ENCODE measurements at places on chromosomes 16 and 17.

GRCh38 chr17:7097940-7098339 lies 16.7 kb downstream of the ASGR2 start:
- no peak for DNase-seq

DNA sequence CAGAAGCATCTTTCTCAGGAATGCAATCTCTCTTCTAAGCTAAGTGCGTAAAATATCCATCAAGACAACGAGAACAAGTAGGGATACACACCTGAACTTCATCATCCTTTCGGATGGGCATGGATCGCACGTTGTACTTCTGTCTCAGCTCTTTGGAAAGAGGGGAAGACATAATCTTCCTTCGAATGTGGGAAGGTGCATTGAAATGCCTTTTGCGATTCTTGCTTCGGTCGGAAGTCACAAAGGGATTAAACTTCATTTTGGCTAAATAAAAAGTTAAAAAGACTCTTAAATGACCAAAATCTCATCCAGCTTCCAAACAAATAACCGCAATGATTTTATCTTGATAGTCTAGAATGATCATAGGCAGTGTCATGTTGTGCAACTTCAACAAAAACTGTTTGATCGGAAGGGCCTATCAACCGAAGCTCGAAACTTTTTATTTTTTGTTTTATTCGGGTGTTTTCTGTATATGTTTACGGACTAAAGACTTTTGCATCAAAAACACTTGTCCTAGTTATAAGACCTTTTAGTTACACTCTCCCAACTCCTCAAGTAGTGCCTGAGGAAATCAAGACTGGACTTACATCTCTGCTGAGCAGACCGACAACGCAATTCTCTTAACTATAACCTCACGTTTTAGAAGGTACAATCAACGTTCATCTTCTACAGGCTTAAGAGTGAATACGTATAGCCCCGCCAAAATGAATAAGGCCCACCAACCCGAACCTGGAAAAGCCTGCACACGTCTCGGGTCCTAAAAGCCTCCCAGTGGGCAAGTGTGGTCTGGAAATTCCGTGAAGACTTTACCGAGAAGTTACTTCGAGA lies 727 bp downstream of the RPL26 start:
- no peak for DNase-seq

GRCh38 chr16:13569986-13570385 lies 350.0 kb upstream of the ERCC4 start:
- DNase-seq: no peak

DNA sequence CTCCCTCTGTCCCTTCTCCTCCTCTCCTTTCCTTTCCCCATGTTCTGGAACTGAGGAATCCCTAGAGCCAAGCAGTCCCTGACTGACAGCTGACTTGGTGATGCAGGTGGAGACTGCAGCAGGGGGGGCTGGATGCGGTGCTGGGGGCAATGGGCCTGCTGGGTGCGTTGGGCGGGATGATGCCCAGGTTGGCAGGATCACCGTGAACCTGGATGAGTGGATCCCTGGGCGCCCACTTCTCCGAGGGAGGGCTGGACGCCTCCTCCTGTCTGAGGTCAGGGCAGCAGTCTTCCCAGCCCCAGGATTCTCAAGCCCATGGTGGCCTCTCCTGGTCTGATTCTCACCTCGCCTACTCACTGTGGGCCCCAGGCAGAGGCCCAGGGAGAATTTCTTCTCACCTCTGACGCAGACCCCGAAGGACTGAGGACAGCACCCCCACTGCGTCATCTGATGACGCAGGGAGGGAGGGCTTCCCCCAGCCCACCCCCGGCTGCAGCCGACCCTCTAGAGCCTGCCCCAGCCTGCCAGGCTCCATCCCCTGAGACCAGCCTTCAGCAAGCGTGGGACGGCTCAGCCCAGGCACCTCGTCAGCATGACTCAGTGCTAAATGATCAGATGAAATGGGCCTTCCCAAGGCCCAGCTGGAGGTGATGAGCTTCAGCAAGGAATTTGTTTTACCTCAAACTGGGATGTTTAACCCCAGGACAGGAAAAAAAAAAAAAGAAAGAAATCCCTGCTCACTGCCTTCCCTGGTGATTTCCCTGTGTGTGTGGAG lies 188.0 kb upstream of the TNRC6C start:
- no peak for DNase-seq

DNA sequence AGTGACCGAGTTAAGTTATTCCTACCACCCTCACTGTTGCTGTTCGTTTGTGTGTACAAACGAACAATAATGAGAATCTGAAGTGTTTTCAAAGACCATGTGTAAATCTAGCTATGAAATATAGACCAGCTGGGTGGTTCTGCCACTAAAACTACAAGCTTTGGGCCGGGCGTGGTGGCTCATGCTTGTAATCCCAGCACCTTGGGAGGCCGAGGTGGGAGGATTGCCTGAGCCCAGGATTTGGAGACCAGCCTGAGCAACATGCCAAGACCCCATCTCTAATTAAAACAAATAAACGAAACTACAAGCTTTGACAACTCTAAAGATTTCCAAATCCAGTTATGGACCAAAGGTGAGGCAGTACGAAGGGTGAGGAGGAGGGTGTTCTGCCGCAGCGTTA lies 973 bp downstream of the RECQL5 start:
- DNase-seq: no peak

DNA sequence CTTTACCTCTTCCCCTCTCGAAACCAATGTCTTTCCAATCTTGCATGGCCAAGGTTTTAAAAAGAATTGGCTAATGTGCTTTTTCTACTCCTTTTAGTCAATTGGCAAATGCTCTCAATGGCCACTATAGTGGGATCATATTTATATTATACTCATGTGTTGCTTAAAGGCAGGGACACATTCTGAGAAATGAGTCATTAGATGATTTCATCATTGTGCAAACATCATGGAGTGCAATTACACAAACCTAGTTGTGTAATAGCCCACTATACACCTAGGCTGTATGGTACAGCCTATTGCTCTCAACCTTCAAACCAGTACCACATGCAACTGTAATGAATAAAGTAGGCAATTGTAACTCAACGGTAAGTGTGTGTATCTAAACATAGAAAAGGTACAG lies 180.9 kb downstream of the HS3ST3A1 start:
- DNase-seq: no peak

DNA sequence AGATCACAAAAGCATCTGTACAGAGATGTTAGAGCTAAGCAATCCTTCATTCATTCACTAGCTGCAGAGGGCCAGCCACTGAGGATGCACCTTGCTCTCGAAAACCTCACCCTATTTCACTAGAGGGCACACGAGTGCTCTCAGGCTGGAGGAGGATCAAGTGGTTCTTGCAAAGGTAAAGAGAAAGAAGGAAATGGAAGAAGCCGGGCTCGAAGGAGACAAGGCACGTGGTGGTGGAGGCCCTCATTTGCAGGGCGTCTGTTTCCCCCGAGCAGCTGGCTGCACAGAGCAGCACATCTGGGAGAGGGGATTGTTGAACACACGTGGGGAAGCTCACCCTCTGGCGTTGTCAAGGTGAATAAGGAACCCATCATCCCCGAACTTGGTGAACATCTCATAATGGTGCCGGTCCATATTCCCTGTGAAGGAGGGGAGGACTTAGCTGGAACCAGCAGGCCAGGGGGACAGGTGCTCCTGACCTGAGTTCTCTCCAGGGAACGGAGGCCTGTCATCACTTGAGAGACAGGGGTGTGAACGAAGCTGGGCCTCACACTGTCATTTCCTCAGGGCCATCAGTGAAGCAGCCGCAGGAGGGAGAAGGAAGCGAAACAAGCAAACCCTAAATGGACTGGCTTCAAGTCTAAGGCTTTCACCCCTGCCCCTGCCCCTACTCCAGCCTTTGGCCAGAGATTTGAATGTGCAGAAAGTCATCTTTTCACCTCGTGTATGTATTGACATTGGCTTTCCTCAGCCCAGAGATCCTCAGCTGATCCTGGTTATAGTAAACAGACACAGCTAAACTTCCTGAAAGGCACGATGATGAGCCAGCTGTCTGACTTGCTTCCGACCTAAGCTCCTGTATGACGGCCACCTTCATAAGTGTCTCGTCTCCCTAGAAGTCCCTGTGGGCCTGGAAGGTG lies 27.6 kb downstream of the PRKAR1A start:
- DNase-seq: no peak

GRCh38 chr17:76331083-76331482 lies 22.6 kb downstream of the PRPSAP1 start:
- DNase-seq: no peak

GRCh38 chr17:30086896-30087295 lies 29.7 kb upstream of the NSRP1 start:
- no peak for DNase-seq

GRCh38 chr16:21300309-21301167 lies 22.4 kb upstream of the CRYM start:
- DNase-seq: peak; percentile 47

DNA sequence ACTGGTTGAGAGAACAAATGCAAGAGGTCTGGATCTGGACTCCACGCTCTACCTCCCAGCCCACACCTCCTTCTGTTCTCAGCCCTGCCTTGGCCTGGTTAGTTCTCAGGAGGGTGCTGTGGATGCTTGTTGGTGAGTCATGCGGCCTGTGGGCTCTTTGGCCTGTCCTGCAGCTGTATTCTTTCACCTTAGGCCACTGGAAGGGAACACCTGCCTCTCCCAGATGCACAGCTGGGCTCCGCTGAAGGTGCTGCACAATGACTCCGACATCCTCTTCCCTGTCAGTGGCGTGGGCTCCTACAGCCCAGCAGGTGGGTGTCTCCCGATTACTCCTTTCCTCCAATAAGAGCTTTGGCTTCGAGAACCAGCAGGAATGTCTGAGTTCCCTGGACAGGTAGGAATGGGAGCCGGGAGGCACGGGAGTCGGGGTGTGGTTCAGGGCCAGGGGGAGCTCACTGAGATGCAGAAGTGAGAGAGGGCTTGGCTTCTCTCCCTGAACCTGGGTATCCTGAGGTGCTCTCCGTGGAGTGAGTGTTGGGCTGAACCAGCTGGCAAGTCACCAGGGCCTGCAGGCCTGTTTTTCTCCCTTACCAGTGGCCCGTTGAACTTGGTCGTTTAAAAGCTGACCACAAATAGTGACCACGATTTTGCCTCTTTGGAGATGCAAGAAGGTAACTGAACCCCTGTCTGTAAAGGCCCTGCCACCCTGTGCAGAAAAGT lies 85.0 kb downstream of the SNX29 start:
- DNase-seq: no peak

DNA sequence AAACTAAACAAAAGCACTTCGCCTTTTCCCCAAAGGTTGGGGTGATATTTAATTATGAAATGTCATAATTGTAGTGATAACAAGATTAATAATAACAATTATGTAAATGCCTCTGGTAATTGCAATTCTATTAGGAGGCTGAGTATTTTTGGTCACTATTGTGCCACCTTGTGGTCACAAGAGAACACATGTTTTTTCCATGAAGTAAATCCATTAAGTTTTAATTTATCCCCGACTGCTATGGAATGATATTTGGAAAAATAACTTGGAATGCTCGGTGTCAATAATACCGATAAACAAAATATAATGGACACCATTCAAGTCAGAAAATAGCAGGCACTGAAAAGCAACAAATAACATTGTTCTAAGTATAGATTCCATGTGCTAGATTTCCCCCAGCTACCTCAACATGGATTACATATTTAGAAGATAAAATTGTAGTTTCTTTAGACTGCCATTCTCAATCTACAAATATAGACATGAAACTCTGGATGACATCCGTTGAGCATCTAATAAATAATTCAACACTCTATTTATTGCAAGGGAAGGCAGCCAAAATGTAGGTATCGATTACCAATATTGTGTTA lies 25.0 kb upstream of the KCNJ2 start:
- DNase-seq: no peak

GRCh38 chr16:1107731-1108130 lies 11.7 kb upstream of the C1QTNF8 start:
- no peak for DNase-seq

- DNase-seq: no peak
These were observed 16.3 kb downstream of the SCPEP1 start for GRCh38 chr17:56994009-56994792.

GRCh38 chr17:35666070-35666469 lies 65.4 kb upstream of the RASL10B start:
- no peak for DNase-seq

DNA sequence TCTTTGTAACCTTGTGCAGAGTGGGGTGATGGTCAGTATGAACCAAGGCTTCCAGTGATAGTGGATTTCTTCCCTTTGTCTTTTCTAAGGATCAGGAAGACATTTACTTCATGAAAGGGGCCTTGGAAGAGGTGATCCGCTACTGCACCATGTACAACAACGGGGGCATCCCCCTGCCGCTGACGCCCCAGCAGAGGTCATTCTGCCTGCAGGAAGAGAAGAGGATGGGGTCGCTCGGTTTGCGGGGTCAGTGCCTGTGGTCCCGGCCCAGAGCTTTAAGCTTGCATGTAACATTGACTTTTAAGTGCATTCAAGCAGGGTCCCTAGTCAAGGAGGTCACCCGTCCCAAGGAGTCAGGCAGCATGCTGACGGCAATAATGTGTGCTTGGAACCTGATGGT lies 56.0 kb downstream of the MEAK7 start:
- no peak for DNase-seq

DNA sequence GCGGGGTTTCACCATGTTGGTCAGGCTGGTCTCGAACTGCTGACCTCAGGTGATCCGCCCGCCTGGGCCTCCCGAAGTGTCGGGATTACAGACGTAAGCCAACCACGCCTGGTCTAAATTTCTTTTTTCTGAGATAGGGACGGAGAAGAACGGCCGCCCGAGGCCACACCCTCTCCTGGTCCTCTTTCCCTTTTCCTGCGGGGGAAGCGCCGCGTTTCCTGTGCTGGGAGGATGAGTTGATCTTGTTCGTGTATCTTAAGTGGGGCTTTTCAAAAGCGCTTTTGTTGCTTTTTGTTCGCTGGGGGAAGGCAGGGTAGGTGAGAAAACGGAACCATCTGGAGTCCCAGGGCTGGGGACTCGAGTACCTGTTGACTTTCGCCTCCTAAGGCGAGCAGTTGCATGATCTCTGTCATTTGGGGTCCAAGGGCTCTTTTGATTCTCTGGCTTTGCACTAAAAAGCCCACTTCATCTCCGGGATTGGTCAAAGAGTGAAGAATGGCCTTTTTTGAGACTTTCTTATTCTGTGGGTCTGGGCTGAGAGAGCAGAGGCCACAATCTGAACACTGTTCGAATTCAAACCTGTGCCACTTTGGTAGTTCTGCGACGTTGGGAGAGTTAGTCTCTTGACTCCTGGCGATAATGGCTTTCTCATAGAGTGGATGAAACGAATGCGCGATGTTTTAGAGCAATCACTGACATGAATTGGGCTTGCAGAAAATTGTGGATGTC lies 1.3 kb downstream of the FUS start:
- DNase-seq: no peak
